ENCODE measurements at places on chromosomes 5 and 9.

- no peak for DNase-seq
Observed at GRCh38 chr5:180558232-180558631, 33.1 kb downstream of the SCGB3A1 start.

DNA sequence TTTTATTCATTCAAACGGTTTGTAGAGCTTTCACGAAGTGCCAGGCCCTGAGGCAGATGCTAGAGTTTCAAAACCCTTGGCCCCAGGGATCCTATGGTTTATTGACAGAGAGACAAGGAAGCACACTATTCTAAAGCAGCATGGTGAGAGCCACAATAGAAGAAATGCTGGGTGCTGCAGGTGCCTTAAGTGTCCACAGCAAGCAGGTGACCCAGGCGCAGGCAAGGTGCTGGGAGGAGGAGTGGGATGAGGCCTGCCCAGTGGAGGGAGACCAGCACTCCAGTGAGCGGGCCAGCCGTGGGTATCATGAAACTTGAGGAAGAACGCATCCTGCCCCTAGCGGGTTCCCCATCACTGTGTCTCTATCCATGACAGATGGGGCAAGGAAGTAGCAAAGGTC is 71.0 kb downstream of the OSMR start:
- DNase-seq, result no peak

DNA sequence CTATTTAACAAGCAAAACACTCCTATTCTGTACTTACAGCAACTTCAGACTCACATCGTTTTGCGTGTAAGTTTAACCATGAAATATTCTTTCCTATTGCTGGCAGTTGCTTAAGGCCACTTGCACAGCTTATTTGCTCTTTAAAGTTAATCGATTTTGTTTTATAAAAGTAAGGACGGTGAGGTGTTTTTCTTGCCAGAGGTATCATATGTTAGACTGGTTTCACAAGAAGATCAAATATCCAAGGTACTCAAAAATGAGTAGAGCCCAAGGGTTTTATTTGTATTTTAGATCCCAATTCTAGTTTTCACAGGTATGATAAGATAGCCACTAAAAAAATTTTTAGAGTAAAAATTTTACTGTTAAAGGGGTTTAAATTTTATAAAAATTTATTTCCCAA is 16.2 kb downstream of the CLINT1 start:
- no peak for DNase-seq

- no peak for DNase-seq
Observed at GRCh38 chr5:164335837-164336236, 830.4 kb downstream of the MAT2B start.

- peak; percentile 8 for DNase-seq
Observed at GRCh38 chr9:128787659-128788058, 606 bp downstream of the TBC1D13 start.

GRCh38 chr5:41875121-41875520 is 4.9 kb upstream of the OXCT1 start:
- no peak for DNase-seq

GRCh38 chr9:134556531-134557068 is 85.0 kb upstream of the COL5A1 start:
- peak; percentile 59 for DNase-seq

- DNase-seq, result no peak
Observed at GRCh38 chr5:37850226-37850865, 10.5 kb upstream of the GDNF start.

- DNase-seq, result no peak
Observed at GRCh38 chr9:89886281-89886700, 281.5 kb downstream of the GADD45G start.

GRCh38 chr5:141743866-141744272 is 61.8 kb upstream of the ARAP3 start:
- DNase-seq, result no peak

- DNase-seq, result no peak
Observed at GRCh38 chr9:16543225-16543624, 327.2 kb downstream of the BNC2 start.

DNA sequence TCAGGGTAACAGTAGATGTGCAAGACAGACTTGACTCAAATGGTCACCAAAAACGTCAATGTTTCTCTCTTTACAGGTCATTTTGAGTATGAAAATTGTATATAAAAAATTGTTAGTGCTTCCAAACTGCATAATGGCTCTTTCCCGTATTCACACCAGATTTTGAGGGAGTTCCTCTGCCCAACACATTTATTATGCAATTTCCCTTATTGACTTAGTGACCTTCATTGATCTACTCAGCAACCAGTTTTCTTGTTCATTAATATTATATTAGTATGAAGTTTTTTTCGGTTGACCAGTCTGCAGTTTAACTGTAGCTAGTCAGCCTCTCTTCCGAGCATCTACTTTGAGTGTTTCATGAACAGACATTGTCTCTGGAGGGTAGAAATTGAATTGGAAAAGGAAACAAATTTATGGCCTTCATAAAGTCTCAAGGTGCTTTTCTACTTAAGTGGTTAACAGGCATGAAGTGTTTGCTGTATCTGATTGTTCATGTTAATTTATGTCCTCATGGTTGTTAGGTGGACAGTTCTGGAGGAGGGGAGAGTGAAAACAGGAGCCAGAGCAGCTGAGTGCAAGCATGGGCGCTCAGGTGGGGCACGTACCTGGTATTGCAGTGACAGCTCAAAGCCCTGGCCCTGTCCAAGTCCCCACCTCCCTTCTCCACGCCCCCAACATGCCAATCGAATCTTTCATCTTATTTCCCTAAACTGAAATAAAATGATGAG is 240.2 kb downstream of the RFK start:
- DNase-seq, result no peak

DNA sequence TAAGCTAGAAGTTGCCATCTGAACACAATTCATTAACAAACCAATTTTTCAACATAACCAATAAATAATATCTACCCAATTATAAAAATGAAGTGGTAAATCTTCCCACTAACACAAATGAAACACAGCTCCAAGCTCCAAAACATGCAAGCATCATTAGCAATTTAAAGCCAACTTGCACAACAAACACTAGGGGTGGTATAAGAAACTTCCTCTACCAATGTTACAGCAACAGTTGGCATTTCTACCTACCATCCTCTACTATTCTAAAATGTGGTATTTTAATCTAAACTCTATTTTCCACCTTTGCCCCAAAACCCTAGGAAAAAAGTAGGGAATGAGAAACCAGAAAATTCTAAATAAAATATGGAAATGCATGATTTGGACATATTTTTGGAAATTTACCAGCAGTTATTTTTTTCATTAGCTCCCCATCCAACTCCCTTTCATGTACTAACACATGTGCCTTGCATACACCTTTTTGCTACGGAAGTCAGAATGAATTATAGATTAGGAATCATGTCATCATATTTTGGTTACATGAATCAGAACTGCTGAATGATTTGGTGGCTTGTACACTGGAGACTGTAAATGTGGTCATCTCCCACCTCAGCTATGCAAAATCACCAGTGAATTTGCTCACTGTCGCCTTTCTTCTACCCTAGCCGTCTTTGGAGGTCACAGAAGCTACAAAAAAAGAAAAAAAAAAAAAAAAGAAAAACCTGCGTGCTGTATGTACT is 4.1 kb downstream of the NR6A1 start:
- no peak for DNase-seq

DNA sequence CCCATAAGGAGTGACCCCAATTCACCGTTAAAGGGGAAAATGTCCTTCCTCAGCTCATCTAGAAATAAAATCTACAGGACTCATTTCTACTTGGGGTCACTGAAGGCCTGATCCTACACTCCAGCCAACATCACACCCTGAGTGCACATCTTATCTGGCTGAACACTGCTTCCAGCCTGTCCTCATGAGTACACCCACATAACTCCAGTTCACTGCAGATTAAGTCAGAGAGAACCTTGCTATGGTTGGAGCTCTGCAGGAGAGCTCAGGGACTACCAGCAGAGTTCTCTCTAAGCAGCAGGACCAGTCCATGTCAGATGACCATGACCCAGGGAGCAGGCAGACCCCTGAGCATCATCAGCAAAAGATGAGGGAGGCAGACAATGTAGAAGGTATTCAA is 126.9 kb upstream of the MAP3K1 start:
- no peak for DNase-seq

- no peak for DNase-seq
Observed at GRCh38 chr9:35089434-35089833, 7.0 kb downstream of the PIGO start.

DNA sequence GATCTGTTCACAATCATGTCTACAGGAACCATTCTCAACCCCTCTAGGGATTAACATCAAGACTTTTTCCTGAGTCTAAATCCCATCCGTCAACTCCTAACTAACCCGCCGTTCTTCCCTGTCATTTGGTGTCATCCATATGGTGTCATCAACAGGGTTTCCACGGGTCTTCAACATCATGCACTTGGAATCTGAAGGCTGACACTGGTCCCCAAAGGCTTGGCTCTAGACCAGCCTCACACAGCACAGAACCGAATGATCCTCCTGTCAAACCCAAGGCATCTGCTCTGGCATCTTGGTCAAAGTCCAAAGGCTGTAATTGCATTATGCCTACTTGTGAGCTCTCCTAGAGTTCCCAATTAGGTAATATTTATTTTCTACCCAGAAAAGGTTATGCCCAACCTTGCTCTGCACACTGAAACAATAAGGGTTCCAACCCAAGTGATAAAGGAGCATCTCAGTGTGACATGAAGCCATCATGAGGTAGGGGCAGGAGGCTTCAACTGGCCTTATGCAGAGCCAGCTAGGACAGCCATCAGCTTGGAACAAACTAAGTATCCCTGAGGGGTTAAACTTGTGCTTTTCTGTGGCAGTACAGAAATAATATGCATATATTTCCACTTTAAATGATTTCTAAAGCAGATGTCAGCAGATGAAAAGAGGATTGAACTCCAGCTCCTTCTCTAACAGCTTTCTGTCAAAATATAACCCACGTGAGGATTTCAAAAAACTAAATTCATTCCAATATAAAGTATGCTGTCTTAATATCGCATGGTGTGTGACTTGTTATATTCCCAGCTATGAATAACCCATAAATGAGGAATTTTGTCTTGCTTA is 13.9 kb downstream of the ENC1 start:
- DNase-seq, result no peak

GRCh38 chr5:13478831-13479465 is 465.5 kb downstream of the DNAH5 start:
- no peak for DNase-seq

DNA sequence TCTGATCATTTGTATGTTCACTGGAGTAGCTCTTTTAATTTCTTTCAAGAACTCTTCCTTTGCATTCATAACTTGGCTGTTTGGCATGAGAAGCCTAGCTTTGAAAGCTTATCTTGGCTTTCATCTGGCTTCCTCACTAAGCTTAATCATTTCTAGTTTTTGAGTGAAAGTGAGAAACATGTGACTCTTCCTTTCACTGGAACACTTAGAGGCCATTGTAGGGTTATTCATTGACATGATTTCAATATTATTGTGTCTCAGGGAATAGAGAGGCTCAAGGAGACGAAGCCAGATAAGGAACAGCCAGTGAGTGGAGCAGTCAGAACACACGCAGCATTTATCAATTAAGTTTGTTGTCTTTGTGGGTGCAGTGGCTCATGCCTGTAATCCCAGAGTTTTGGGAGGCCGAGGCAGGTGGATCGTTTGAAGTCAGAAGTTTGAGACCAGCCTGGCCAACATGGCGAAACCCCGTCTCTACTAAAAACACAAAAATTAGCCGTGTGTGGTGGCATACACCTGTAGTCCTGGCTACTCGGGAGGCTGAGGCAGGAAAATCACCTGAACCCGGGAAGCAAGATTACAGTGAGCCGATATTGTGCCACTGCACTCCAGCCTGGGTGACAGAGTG is 98.3 kb downstream of the UGCG start:
- peak; percentile 31 for DNase-seq

GRCh38 chr9:132395560-132395959 is 11.1 kb downstream of the TTF1 start:
- no peak for DNase-seq

DNA sequence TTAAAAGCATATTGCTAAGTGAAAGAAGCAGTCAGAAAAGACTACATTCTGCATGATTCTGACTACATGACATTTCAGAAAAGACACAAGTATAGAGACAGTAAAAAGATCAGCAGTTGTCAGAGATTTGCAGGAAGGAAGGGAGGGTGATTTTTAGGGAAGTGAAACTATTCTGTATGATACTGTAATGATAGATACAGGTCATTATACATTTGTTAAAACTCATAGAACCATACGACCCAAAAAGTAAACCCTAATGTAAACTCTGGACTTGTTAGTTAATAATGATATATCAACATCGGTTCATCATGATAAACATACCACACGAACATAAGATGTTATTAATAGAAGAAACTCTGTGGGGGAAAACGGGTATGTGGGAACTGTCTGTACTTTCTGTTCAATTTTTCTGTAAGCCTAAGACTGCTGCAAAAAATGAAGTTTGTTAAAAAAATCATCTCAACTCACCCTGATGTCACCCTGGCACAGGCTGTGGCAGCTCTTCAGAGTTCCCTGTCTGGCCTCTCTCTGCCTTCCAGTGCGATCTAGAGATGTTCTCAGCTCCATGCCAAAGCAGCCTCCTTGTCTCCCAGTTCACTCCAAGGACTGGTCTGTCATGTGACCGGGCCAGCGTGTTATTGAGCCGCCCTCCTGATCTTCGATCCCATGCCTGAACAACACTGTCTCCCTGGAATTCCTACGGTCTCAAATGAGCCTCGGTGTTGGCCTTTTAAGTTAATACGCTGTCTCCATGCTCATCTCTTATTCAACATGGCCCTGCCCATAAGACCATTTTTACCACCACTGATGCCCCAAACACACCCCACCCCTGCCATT is 35.4 kb downstream of the PRLR start:
- no peak for DNase-seq

DNA sequence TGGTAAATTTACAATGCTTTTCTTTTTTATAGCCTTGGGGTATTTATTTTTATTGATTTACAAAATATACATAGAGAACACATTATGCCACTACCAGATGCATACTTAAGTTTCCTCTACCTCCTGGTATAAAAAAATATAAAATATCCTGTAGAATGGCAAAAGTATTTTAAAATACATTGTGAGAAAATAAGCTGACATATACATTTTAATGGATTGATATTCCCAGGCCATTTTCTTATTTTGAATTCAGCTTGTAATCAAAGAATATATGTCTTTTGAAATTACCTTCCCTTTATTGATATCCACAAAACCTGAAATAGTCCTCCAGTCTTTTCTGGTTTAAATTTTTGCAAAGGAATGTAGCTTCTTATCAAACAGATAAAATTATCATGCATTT is 923.9 kb downstream of the CDH18 start:
- DNase-seq, result no peak
